ENCODE measurements at places on chromosomes 7 and 10.

- DNase-seq, result no peak
Observed at GRCh38 chr10:110409926-110410325, 87.8 kb upstream of the DUSP5 start.

GRCh38 chr10:3890602-3891352, 105.8 kb upstream of the KLF6 start:
- DNase-seq, result no peak

GRCh38 chr7:17130281-17131059, 168.0 kb upstream of the AHR start:
- DNase-seq, result peak; percentile 28

DNA sequence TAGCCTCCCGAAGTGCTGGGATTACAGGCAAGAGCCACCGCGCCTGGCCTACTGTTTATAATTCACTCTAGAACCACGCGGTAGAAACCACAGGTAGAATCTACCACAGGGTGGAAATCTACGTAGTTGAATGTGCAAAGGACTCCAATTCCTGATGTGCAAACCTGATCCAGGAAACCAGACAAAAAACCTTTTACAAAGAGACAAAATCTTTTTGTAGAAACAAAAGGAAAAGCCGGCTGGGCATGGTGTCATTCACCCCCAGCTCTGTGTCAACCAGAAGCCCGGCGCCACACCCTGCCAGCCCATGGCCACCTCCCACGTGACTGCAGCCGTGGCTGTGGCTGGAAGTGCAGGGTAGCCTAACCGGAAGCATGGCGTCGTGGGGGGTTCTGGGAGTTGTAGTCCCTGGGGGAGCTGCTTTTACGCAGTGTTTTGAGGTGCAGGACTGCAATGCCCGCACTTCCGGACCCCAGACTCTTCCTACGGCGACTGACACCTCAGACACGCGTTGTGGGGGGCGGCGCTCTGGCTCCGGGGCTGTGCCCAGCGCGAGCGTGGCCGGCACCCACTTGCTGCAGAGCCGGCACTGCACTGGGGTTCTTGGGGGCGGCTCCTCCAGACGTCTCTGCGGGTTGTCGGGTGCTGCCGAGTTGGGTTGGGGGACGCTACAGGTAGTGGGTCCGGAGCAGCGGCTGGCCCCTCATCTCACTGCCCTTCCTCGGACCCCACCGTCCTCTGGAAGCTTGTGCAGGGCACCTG, 41.5 kb upstream of the RNF216 start:
- DNase-seq, result peak; percentile 84

DNA sequence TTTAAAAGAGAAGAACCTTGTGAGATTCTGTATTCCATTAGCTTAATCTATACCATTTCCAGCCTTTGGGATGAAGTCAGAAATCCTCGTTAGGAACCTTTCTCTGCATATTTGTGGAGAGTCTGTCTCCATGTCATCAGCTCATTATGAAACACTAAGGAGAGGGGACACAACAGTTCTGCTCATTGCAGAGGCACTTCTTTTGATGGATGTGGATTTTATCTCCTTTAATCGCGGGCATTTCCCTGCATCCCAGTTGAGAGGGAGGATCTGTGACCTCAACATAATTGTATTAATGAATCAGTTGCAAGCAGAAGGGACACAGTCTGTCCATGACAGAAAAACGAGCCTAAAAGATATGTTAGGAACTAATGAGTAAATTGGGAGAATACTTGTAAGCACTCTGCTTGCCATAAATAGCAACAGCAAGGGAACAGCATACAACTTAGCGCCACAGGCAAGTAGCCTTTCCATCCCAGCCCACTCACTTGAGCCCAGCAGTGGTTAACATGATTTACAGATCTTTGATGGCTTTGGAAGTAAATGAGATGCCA, 37.9 kb downstream of the SORCS1 start:
- DNase-seq, result no peak

GRCh38 chr10:127024685-127025435, 119.6 kb downstream of the DOCK1 start:
- no peak for DNase-seq

DNA sequence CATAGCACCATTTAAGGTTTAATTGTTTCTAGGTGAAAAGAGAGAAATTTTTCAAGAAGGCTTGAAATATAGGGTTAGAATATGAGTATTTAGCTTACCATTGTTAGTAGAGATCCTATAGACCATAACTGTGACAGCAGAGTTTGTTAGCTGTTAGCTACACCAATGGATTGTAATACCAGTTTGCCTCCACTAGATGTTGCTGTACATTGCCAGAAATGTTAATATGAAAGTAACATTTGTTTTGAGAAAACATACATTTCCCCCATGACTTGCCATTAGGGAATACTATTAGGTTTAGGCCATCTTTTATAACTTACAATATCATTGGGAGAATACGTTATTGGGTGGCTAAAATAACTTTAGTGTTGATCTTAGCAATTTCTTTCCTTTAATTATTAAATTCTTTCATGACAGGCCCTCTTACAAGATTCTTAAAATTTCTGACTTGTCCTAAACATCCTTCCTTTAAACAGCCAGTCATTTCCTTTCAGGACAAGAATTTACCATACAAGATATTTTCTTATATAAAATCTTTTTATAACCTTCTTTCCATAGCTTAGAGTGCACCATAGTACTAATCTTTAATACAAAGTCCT, 39.5 kb downstream of the ZNF117 start:
- no peak for DNase-seq

DNA sequence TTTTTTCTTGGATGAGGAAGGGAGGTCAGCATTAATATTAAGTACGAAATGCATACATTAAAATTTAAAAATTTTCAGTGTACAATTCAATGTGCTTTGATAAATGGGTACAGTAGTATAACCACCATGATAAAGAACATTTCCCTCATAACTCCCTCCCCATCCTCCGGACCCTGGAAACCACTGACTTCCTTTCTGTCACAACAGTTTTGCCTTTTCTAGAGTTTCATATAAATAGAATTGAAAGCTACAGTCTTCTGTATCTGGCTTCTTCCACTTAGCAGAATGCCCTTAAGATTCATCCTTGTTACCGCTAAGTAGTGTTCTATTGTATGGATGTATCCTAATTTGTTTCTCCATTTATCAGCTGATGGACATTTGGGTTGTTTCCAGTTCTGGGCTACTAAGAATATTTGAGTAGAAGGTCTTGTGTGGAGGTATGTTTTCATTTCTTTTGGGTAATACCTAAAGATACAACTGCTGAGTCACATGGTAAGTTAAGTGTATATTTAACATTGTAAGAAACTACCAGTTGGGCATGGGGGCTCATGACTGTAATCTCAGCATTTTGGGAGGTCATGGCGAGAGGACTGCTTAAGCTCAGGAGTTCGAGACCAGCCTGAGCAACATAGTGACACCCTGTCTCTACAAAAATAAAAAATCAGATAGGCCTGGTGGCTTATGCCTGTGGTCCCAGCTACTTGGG, 30.8 kb downstream of the ABI1 start:
- no peak for DNase-seq

GRCh38 chr7:92413550-92413949, 33.7 kb upstream of the GATAD1 start:
- no peak for DNase-seq

- DNase-seq, result no peak
Observed at GRCh38 chr7:32587411-32587948, 92.2 kb downstream of the AVL9 start.

GRCh38 chr7:131879424-131879823, 323.0 kb upstream of the PODXL start:
- no peak for DNase-seq

DNA sequence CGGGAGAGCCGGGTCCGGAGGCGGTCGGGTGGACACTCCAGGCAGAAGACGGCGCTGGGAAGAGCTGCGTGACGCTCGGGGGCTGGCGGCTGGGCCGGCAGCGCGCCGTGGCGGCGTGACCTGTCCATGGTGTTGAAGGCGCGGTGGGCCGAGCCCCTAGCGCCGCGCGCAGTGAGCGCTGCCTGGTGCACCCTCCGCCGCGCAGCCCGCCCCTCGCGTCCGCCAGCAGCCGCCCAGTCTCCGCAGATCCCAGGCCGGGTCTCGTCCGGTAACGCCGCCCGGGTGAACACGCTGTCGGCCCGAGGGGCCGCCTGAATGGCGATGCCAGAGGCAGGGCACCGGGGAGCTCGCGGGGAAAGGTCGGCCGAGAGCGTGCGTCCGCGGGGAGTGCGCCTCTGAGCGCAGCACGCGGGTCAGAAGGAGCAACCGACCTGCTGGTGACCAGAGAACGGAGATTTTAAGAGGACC, 657 bp upstream of the TMEM178B start:
- no peak for DNase-seq

- DNase-seq, result no peak
Observed at GRCh38 chr7:138074121-138074520, 2.1 kb upstream of the AKR1D1 start.

DNA sequence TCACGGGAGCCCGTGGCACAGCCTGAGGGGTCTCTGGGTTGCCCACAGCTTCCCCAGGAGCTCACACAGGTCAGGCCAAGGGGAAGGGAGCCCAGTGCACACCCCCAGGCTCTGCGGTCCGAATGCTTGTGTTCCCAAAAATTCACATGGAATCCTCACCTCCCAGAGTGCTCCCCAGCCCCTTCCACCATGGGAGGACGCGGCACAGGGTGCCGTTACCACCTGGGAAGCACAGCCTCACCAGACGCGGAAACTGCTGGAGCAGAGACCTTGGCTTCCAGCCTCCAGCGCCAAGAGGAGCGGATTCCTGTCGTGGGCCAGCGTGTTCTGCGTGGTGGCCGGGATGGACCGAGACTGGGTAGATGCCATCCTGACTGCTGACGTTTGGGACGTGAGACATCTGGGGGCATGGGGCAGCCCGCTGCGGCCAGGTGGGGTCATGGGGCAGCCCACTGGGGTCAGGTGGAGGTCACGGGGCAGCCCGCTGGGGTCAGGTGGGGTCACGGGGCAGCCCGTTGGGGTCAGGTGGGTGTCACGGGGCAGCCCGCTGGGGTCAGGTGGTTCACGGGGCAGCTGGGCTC, 149.4 kb downstream of the WDR37 start:
- DNase-seq, result no peak

DNA sequence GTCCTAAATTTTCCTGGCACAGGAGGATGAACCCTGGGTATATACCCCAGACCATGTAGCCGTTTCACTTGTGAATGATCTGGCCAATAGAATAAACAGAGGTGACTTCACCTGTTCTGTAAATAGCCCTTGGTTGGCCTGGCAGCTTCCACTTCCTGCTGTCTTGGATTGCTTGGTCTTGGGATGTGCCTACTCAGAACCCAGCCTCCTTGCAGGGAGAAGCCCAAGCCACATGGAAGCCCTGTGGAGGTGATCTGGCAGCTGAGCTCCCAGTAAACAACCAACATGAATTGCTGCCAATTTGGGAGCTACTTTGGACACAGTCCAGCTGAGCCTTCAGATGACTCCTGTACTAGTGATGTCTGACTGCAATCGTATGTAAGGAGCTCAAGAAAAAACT, 4.8 kb upstream of the RAPGEF5 start:
- no peak for DNase-seq

DNA sequence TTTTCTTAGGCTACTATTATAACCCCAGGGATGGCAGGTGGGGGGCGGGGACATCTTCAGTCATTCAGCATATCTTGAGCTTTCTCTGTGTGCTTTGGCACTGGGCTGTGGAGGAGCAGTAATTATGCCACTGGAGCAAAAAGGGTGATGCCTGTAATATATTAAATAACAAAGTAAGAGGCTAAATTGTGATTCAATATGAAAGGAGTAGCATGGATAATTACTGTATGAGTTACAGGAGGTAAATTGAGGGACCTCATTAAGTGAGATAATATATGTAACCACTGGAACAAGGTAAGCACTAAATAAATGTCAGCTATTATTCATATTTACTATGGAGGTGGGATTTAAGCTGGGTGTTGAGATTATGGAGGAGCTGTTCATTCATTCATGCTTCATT, 3.3 kb upstream of the STN1 start:
- DNase-seq, result no peak

GRCh38 chr7:152870106-152870693, 110.6 kb downstream of the ACTR3B start:
- DNase-seq, result no peak

GRCh38 chr7:104529567-104529966, 201.2 kb downstream of the LHFPL3 start:
- DNase-seq, result no peak

- no peak for DNase-seq
Observed at GRCh38 chr10:71213127-71213621, 804 bp downstream of the UNC5B start.

GRCh38 chr10:34010891-34011290, 676.4 kb upstream of the NRP1 start:
- DNase-seq, result no peak

GRCh38 chr7:154383045-154383444, 330.8 kb downstream of the DPP6 start:
- no peak for DNase-seq

- DNase-seq, result no peak
Observed at GRCh38 chr7:149870701-149871483, 2.9 kb upstream of the ATP6V0E2 start.

- DNase-seq, result no peak
Observed at GRCh38 chr7:44383566-44383965, 58.2 kb upstream of the CAMK2B start.

DNA sequence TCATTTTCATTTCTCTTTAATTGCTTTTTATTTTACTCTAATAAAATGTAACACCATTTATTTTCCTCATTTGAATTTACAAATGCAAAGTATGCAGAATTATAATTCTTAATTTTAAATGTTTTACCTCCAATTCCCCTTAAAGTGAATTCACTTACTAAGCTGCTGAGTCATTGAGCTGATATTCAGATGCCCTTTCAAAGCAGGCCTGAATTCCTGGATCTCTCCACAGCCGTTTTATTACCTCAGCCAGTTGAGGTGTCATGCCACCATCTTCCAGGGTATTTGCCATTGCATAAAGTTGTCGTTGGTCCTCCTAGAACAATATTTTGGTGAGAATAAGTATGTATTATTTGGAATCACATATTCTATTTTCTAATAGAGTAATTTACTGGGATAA, 33.2 kb downstream of the GNAT3 start:
- no peak for DNase-seq

Measured in urinary bladder (tissue), 4 donors.